ENCODE measurements at places on chromosomes 3 and 15.

GRCh38 chr15:69874321-69874720 lies 223.4 kb downstream of the TLE3 start:
- DNase-seq: no peak

DNA sequence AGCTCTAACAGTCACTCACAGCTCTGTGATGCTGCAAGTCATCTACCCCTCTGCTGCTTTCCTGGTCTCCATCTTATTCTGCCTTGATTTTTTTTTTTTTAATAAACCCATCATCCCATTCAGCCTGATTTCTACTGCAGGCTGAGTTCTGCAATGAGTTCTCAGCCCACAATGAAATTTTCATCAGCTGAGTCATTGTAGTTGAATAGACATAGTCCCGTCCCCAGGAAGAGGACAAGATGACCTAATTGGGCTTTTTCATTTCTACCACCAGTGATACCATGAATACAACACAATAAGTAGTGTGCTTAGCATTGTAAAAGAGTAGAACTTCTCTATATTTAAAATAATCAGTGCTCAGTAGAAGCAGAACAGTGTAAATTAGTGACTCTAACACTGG lies 59.3 kb downstream of the C3orf85 start:
- no peak for DNase-seq

DNA sequence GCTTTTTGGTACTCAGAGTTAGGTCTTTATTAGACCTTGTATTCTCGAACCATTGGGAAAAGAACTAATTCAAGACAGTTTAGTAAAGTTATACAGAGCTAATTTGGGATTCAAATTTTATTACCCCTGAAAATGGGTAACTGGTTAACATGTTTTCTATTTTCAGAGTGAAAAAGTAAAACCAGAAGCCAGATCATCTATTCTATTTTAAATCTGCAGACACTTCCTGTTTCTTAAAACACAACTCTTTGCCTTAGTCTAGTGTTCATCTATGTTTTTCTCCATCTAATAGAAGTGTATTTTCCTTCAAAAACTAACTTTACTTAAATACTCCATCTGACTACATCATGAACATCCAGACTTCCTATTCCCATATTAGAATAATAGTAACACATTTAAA lies 113.4 kb downstream of the CCNL1 start:
- DNase-seq: no peak

- no peak for DNase-seq
Measured at GRCh38 chr3:54349231-54349652, 226.9 kb downstream of the CACNA2D3 start.

DNA sequence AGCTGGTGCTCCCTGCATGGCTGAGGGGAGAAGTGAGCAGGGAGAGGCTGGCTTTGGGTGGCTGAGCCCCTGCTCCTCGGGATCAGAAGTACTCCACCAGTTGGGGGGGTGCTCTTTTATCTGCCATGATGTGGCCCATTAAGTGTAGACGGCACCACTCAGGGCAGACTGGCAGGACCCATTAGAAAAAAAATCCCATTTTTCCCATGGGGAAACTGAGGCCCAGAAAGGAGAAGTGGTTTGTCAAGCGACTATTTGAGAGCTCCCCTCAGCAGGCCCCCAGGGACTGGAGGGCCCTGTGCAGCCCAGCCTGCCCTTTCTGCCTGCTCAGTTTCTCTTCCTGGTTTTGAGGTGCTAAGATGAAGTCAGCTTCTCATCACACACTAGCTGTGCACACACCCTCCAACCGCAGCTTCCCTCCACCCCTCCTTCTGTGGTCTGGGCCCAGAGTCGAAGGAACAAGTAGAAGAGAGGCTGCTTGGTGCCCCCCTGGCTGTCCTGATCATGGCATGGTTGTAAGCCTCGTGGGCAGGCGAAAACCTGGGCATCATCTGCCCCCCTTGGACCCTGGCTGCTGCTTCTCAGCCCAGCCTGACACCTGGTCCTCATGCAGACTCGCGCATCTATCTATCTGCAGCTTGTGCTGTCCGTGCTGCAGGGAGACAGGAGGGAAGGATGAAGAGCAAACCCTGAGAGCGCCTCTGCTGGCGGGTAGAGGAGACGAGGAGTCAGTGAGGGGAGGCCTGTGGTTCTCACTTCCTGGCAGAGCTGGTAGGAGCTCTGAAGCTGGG lies 5.6 kb downstream of the CSK start:
- DNase-seq: peak; percentile 80

DNA sequence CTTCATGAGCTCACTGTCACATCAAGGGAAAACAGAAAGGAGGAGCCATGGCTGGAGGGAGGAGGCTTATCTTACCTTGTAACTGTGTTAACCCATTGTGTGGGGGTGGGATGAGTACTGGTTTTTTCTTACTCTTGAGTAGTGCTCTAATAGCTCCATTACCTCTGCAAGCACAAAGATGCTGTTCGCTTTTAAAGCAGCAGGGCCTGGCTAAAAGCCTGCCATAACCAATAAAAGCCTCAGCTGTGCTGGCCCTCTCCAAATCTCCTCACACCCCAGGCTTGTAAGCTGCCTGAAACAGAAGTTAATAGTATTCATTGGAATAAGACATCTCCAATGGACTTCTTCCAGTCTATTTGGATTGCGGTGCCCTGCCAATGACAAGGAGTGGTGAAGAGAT lies 544.1 kb downstream of the TUSC7 start:
- DNase-seq: no peak

GRCh38 chr3:156702367-156702766 lies 28.0 kb downstream of the TIPARP start:
- DNase-seq: no peak

GRCh38 chr15:43878446-43878845 lies 51.6 kb downstream of the WDR76 start:
- no peak for DNase-seq

GRCh38 chr15:100842756-100843730 lies 36.6 kb upstream of the ALDH1A3 start:
- DNase-seq: no peak

- no peak for DNase-seq
Measured at GRCh38 chr3:163474766-163475165, 1603.5 kb downstream of the SI start.
